ENCODE measurements at places on chromosomes 3 and 15. TPM values are rescaled to one million over a fixed set of nuclear protein-coding genes. Genes with fewer than 3 reads are reported as not detected.

DNA sequence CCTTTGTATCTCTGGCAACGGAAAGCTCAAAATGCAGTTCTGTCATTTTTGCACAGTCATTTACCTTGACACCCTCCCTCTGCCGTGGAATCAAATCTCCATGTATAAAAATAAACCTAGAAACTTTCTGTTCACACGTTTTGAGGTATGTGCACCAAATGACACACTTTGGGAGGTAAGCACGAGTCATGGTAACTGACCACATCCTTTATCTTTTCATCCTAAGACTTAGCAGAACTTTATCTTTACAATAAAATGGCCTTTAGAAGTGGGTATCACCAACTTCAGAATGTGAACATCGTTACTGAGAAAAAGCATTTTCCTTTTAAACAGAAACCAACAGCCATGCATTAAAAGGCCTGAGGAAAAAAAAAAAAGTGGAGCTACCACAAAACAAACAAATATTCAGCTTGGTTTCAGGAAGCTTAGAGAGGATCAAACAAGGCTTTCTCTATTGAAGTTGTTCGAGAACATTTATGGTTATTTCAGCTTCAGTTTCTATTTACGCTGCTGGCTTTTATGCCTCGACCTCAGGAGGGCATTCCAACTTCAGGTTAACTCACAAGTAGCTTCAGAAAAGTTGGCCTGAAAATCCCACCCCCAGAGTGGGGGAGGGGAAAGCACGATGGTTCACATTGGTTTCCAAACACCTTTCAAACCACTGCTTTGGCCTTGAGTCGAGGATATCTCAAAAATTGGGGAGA is 171.1 kb upstream of the ICE2 start:
- no peak for DNase-seq

- no peak for DNase-seq
Measured at GRCh38 chr3:173403376-173403775, 5.8 kb downstream of the NLGN1 start.

GRCh38 chr3:174821477-174821876 is 37.7 kb upstream of the NAALADL2 start:
- DNase-seq, result no peak

DNA sequence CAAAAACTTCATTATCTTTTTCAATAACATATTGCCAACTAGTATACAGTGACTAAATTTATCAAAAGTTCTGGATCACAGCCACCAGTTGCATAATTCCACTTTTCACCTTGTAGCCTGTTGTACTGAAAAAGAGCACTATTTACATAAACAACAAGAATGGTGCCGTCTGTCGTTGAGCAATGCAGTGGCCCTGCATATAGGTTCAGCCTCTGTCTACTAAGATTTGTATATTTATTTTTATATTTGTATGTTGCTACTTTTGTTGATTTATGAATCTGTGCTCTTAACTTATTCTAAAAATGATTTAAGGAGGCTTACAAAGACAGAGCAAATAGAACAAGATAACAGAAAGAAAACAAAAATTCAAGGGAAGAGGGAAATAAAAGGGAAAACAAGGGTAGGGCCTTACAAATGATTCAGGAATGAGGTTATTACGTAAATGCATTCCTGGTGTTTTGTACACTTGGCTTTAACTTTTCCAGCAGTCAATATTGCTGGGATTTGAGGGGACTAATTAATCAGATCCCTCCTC is 257.6 kb upstream of the STT3B start:
- DNase-seq, result peak; percentile 31

GRCh38 chr3:192215-192929 is 4.2 kb upstream of the CHL1 start:
- no peak for DNase-seq

HRG gene
- not detected for polyA plus RNA-seq

All from right lung (tissue), 10 donors.